Stimulated activated effector memory CD8-positive, alpha-beta T cell treated with anti-CD3 and anti-CD28 coated beads, Interleukin-12 subunit alpha, Interleukin-12 subunit beta, amount 100 ng/mL, for 72 hours (primary cell): ENCODE measurements at places on chromosomes 4 and X.

GRCh38 chrX:19072372-19072771 is 49.9 kb downstream of the ADGRG2 start:
- DNase-seq, result no peak

- no peak for DNase-seq
Measured at GRCh38 chrX:1103360-1103759, 109.1 kb downstream of the CRLF2 start.

- no peak for DNase-seq
Measured at GRCh38 chrX:110836982-110837381, 41.4 kb upstream of the CHRDL1 start.

- DNase-seq, result no peak
Measured at GRCh38 chrX:44332437-44332836, 11.0 kb downstream of the EFHC2 start.

- no peak for DNase-seq
Measured at GRCh38 chr4:99945718-99946355, 581 bp downstream of the DNAJB14 start.
